Astrocyte (in vitro differentiated cells and primary cell): ENCODE measurements at places on chromosomes 11 and 22. TPM values are rescaled to one million over a fixed set of nuclear protein-coding genes. Genes with fewer than 3 reads are reported as not detected.

The WBP2NL gene
- total RNA-seq = not detected in 2 replicates

The MMP12 gene
- not detected in 2 replicates for total RNA-seq

The CD81 gene
- total RNA-seq = 625 and 648 TPM in 2 replicates

The TEX12 gene
- total RNA-seq = not detected in 2 replicates

The OR9Q2 gene
- total RNA-seq = not detected in 2 replicates

The PLET1 gene
- total RNA-seq = not detected in 2 replicates

The CYTH4 gene
- total RNA-seq = not detected in 2 replicates

The OR2D2 gene
- 0.39 TPM in 1 of 2 replicates, not detected in the other for total RNA-seq

The HIC2 gene
- 20.2 and 21.4 TPM in 2 replicates for total RNA-seq

- peak overlapping the region; percentile 34 for H3K4me3 ChIP-seq
- no peak for DNase-seq
- peaks cover 17% of the 10 kb centered on the region for H3K4me1 ChIP-seq
- H3K27me3 ChIP-seq = peaks cover 26% of the 10 kb centered on the region
- no peak overlapping the region for H3K27ac ChIP-seq
- H3K36me3 ChIP-seq = no peaks in the 10 kb centered on the region
Observed at GRCh38 chr22:42437488-42438292, 5.5 kb upstream of the NFAM1 start.

- H3K4me3 ChIP-seq = no peak overlapping the region
- no peak for DNase-seq
- no peak overlapping the region for H3K27ac ChIP-seq
- H3K36me3 ChIP-seq = no peaks in the 10 kb centered on the region
- no peaks in the 10 kb centered on the region for H3K27me3 ChIP-seq
Observed at GRCh38 chr22:32206774-32207758, 2.2 kb upstream of the RFPL2 start.

DNA sequence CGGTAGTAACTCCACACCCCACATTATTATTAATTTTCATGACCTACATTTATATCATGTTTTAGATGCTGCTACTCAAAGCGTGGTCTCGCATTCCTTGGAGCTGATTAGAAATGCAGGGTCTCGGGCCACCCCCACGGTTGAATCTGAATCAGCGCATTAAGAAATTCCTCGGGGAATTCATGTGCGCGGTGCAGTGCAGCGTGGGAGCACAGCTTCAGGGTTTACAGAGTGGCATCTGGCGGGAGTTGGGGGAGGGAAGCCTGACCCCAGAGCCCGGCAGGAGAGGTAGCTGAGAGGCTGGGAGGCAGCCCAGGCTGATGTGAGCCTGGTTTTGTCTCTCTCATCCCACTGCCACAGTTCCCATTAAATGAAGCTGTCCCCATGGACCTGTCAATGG, 48.1 kb upstream of the DAGLA start:
- H3K4me1 ChIP-seq = peaks cover 6% of the 10 kb centered on the region
- no peak overlapping the region for H3K27ac ChIP-seq
- H3K36me3 ChIP-seq = no peaks in the 10 kb centered on the region
- no peak overlapping the region for H3K4me3 ChIP-seq
- peaks cover 3% of the 10 kb centered on the region for H3K27me3 ChIP-seq
- DNase-seq = no peak

DNA sequence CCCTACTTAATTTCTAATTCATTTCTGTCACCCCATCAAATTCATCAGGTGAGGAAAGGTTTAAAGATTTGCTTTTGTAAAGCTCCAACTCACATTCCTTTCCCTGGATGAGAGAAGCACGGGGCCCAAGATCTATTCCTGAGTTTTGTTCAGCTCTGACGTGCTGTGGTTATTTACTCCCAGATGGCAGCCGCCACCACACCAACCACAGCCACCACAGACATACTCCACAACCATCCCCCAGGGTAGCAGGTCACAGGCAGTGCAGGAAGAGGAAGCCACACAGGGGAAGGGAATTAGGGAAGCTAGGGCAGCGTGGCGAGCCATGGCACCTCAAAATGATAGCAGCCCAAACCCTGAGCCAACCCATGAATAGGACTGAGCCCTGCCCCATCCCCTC, 63.5 kb upstream of the CSNK2A3 start:
- no peaks in the 10 kb centered on the region for H3K36me3 ChIP-seq
- no peak overlapping the region for H3K27ac ChIP-seq
- H3K27me3 ChIP-seq = peaks cover 22% of the 10 kb centered on the region
- peak; percentile 74 for DNase-seq
- H3K4me1 ChIP-seq = peaks cover 18% of the 10 kb centered on the region

GRCh38 chr22:20424932-20425565, 12.6 kb downstream of the SCARF2 start:
- H3K27me3 ChIP-seq = no peaks in the 10 kb centered on the region
- H3K27ac ChIP-seq = no peak overlapping the region
- DNase-seq = no peak
- peaks cover 7% of the 10 kb centered on the region for H3K36me3 ChIP-seq
- no peak overlapping the region for H3K4me3 ChIP-seq

DNA sequence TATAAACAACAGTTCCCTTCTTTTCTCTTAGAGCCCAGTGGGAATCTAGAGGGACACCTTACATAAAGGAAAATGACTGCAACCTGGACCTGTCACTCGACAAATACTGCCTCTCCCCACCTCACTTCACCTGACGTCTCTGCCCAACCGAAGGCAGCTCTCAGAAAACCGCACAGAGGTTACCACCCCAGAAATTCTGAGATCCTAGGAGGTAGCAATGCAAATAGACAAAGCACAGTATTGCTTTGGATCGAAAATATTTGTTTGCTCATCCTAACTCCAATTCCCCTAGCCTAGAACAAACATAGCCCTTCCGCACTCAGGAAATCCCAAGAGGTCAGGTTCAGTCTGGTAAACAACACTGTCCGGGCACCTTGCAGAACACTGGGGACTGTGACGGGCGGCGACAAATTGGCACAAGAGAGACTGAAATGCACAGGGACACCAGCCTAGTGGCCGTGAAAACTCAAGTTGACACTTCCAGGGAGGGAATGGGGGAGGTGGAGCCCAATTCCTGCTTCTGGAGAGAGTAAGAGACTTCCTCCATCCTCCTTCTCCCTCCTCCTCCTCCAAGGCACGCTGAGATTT, 420 bp upstream of the TRIM44 start:
- H3K27ac ChIP-seq = peak overlapping the region; percentile 89
- H3K4me1 ChIP-seq = peaks cover 20% of the 10 kb centered on the region
- no peak for DNase-seq
- peak overlapping the region; percentile 78 for H3K4me3 ChIP-seq
- H3K36me3 ChIP-seq = no peaks in the 10 kb centered on the region

DNA sequence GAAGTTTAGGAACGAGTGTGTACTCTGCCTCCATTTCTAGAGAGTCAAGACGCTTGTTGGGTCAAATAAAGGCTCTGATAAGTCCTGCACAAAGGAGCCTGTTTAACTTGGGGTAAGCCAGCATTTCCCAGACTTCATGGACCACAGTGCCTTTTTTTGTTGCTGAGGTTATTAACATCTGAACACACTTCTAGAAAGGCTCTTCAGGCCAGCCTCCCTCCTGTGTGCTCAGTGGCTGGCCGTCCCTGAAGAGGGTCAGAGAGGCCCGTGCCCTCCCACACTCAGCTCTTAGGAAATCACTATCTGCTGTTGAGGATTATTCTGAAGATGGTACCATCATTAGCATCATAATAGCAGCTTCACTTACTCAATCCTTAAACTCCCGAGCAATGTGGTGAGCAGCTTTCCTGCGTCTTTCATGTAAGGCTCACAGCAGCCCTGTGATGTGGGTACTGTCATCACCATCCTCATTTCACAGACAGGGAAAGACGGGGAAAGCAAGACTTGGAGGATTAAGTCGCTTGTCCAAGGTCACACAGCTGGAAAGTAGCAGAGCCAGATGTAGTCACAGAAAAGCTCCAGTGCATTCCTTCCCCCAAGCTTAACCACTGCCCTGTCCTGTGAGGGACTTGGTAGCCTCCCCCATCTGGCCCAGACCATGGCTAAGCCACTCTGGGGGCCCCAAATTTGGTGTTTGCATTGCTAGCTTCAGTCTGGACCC, 71.3 kb downstream of the TSPAN18 start:
- no peaks in the 10 kb centered on the region for H3K4me1 ChIP-seq
- H3K4me3 ChIP-seq = no peak overlapping the region
- H3K27ac ChIP-seq = no peak overlapping the region
- H3K27me3 ChIP-seq = peaks cover 69% of the 10 kb centered on the region
- DNase-seq = no peak

GRCh38 chr22:36144886-36145541, 15.5 kb downstream of the APOL3 start:
- DNase-seq = peak; percentile 46
- no peaks in the 10 kb centered on the region for H3K36me3 ChIP-seq
- H3K27me3 ChIP-seq = peaks cover 18% of the 10 kb centered on the region
- H3K4me3 ChIP-seq = no peak overlapping the region
- no peak overlapping the region for H3K27ac ChIP-seq

DNA sequence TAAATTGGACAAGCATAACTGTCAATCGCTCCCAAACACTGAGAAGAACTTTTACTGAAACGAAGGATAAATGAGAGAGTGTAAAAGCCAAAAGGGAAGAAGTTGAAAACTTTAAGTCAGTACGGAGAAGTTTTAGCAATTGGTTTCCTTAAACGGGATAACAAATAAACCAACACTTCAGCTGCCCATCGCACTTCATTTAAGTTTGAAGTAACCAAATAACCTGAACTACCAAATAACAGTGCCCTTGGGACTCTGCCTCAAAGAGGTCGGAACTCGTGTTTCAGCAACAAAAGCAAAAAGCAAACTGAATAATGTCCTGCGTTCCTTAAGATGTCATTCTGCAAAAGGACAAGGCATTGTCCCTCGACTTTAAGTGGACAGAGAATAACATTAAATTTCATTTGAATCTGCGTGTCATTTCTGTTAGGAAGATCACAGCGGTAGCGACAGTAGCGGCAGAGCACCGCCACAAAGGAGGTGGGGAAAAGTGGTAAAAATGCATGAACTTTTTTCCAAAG, 127.0 kb upstream of the C11orf58 start:
- H3K36me3 ChIP-seq = no peaks in the 10 kb centered on the region
- H3K4me1 ChIP-seq = peaks cover 12% of the 10 kb centered on the region
- no peak for DNase-seq
- H3K27me3 ChIP-seq = peaks cover 52% of the 10 kb centered on the region
- no peak overlapping the region for H3K4me3 ChIP-seq

DNA sequence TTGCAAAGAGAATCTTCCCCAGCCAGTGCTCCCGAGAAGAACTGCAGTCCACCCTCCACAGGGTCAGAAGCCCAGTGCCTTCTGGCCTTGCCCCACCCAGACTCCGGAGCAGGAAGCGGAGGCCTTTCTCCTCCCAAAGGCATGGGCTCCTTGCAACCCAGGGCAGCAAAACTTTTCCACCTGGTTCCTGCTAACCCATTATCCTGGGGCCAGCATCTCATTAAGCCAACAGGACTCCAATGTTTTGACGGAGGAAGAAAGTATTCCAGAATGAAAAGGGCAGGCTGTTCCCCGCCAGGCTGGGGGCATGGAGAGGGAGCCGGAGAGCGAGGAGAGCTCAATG, 88.1 kb downstream of the RTL6 start:
- no peaks in the 10 kb centered on the region for H3K36me3 ChIP-seq
- no peak overlapping the region for H3K4me3 ChIP-seq
- DNase-seq = no peak
- H3K27ac ChIP-seq = no peak overlapping the region
- H3K4me1 ChIP-seq = no peaks in the 10 kb centered on the region

- no peak overlapping the region for H3K4me3 ChIP-seq
- H3K27ac ChIP-seq = peak overlapping the region; percentile 94
- H3K27me3 ChIP-seq = no peaks in the 10 kb centered on the region
- H3K4me1 ChIP-seq = peaks cover 47% of the 10 kb centered on the region
Observed at GRCh38 chr11:131665344-131665968, 295.0 kb downstream of the NTM start.

GRCh38 chr11:116255321-116255953, 517.4 kb downstream of the BUD13 start:
- H3K4me3 ChIP-seq = no peak overlapping the region
- no peak overlapping the region for H3K27ac ChIP-seq
- peaks cover 2% of the 10 kb centered on the region for H3K27me3 ChIP-seq
- no peak for DNase-seq
- no peaks in the 10 kb centered on the region for H3K4me1 ChIP-seq

GRCh38 chr11:13638422-13638821, 30.0 kb upstream of the FAR1 start:
- H3K27ac ChIP-seq = no peak overlapping the region
- H3K36me3 ChIP-seq = no peaks in the 10 kb centered on the region
- H3K27me3 ChIP-seq = no peaks in the 10 kb centered on the region
- no peak for DNase-seq
- H3K4me1 ChIP-seq = no peaks in the 10 kb centered on the region

DNA sequence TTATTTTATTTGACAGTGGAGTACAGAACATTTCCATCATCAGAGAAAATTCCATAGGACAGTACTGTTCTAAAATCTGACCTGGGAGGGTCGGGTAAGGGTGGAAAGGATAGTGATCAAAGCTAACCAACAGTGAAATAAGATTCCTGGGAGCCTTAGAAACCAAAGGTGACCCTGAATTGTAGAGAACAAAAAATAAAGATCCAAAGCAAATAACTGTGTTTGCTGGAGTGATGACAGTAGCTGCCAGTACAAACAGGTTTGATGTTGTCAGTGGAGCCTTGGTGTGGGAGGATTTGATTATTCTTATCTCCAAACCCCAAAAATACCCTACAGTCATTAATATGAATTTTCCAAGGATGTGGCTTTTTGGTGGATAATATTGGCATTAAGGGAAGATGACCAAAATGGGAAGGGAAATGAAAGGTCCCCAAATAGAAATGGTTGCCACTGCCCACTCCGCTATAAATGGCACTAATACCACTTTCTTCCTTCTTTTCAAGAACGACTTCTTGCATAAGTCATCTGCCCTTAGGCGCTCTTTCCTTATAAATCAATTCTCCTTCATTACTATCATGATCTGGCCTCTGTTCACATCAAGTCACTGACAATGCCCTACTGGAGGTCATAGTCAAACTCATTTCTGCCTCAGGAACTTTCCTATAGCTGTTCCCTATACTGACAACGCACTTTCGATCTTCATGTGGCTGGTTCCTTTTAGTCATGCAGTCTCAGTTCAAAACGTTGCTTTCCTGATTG, 44.4 kb downstream of the EHF start:
- no peak overlapping the region for H3K4me3 ChIP-seq
- no peak for DNase-seq
- H3K27me3 ChIP-seq = no peaks in the 10 kb centered on the region
- no peaks in the 10 kb centered on the region for H3K36me3 ChIP-seq
- no peak overlapping the region for H3K27ac ChIP-seq

DNA sequence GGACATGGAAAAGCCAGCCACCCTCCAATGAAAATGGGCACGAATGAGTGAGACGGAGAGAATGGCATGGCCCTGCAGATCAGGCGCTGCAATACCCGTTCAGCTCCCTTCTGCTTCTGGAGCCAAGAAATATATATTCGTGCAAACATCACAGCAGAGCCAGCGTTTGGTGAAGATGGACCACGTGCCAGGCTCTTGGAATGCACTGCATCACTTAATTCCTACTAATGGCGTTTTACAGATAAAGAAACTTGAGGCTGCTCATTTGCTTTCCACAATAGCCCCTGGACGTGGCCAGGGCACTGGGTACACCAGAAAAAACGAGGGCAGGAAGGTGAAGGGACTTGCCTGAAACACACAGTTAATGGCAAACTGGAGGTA, 1.6 kb upstream of the FXYD2 start:
- peaks cover 23% of the 10 kb centered on the region for H3K4me1 ChIP-seq
- no peak overlapping the region for H3K27ac ChIP-seq
- DNase-seq = no peak
- no peaks in the 10 kb centered on the region for H3K36me3 ChIP-seq
- H3K4me3 ChIP-seq = no peak overlapping the region
- peaks cover 2% of the 10 kb centered on the region for H3K27me3 ChIP-seq

GRCh38 chr11:120182790-120183491, 27.9 kb upstream of the OAF start:
- peaks cover 5% of the 10 kb centered on the region for H3K27me3 ChIP-seq
- H3K36me3 ChIP-seq = no peaks in the 10 kb centered on the region
- peaks cover 18% of the 10 kb centered on the region for H3K4me1 ChIP-seq
- H3K27ac ChIP-seq = no peak overlapping the region
